ENCODE measurements at places on chromosomes 4 and X.
A peak's percentile ranks its signal among the peaks of the same experiment; 100 is the strongest.

DNA sequence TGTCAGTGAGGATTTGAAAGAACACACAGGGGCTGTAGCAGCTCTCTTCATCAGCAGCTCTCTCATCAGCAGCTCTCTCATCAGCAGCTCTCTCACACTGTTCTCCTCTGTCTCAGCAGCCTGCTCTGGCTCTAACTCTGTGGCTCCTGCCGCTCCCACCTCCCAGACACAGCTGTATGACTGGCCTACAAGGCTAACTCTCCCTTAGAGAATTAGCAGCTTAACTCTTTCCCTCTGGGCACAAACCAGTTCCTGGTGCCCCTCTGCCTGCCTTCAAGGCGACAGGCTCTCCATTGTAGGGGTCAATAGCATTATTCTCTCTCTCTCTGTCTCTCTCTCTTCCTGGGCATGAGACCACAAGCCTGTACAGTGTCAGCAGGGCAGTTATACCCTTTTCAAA, 385.6 kb upstream of the PCDH10 start:
- no peak for DNase-seq

GRCh38 chrX:139759637-139760036, 51.7 kb upstream of the MCF2 start:
- DNase-seq: peak; percentile 15

- DNase-seq: no peak
These were observed 436.5 kb upstream of the FTHL17 start for GRCh38 chrX:31508338-31508737.

DNA sequence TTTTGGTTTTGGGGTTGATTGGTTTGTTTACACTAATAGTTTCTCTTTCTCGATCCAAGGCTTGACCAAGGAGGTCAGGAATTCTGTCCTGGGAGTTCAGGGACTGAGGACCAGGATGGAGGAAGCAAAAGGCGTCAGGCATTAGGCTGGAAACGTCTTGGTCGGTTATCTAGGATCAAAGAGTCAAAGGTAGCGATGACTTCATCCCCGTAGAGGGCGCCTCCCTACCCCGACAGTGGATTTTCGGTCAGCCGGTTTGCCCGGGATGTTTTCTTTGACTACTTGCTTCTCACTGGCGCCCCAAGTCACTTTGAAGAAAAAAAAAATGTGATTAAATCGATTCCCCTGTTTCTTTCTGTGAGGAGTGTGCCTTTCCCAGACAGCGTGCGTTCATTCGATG, 980 bp upstream of the FHDC1 start:
- DNase-seq: peak; percentile 62

GRCh38 chr4:55931043-55931442, 17.7 kb upstream of the CEP135 start:
- no peak for DNase-seq

All from iPS-NIHi11 (cell line).